ENCODE measurements at places on chromosomes 7 and 10.
A peak's percentile ranks its signal among the peaks of the same experiment; 100 is the strongest.

DNA sequence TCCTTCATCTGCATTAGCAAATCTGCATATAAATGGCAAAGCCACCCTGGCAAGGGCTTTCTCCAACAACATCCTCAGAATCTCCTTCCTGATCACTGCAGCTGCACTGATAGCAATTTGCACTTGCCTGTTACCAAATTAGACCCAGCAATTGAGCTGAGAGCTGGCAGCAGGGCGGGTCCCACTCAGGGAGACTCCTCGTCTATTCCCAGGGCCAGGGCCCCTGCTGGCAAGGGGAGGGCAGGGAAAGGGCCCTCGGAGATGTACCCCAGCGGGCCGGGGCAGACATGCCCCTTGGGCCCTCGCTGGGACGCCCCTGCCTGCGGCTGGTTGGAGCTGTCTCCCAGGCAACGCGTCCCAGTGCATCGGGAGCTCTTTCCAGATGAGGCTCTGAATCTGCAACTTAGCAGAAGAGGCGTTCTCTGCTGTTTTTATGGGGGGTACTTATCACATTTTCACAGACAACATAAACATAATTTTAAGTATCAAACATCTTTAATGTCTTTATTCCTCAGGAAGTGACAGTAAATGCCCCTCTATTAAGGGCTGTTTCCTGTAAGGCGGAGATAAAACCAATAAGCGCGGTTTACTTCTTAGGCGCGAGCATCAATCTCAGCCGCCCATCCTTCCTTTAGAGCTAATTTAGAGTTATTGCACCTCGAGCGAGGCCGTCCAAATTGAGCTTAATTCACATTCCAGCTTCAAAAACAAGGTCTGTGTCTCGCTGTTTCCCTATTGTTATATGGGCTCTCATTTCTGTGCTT, 249.0 kb upstream of the PPP2R2D start:
- peak; percentile 20 for DNase-seq

- peak; percentile 27 for DNase-seq
Observed at GRCh38 chr10:100327007-100327717, 2.9 kb downstream of the PKD2L1 start.

GRCh38 chr7:22090512-22090911, 144.8 kb upstream of the CDCA7L start:
- DNase-seq: no peak

DNA sequence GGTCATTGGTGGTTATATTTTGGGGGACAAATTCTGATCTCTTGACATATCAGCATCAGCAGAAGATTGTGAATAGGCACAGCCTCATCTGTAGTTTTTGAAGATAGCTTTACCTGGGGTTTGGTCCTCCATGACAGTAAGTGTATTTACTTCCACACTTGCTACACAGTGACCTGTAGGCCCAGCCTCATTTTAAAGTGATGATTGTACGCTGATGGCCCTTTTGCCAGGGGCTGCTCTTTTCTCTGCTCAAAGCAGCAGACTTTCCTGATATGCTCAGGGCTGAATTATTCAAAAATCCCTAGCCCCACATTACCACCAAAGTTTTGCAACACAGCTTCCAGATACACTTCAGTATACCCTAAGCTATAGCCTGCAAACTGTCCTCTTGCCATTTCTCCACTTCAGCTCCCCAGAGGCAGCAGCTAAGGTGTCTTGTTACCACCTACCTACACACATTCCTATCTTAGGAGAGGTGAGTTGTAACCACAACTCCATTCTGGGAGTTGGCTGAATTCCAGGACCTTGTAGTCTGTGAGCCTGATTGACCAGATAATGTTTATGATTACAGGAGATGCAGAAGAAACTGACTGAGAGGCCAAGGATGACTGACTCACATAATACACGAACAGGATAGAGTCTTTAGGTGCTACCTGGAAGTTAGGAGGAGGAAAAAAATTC, 6.0 kb downstream of the ASB4 start:
- peak; percentile 14 for DNase-seq

DNA sequence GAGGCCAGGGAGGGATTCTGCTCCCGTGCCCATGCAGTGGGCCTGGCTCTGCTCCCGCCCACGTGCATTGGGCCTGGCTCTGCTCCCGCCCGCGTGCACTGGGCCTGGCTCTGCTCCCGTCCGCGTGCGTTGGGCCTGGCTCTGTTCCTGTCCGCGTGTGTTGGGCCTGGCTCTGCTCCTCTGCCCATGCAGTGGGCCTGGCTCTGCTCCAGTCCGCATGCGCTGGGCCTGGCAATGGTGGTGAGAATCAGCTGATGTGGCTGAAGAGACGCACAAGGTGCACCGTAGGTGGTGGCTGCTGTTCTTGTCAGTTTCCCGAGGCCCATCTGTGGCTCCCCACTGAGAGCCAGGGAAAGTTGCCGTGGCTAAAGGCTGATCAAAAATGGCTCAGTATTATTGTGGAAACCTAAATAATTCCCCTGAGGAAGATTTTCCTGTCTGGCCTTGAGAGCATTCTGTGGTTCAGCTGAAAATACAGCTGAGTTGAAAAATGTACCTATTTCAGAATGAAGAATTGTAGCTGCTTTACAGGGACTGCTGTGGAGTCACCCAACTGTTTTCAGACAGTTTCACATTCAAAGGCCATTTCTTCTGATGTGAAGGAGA, 572.4 kb downstream of the GLRX3 start:
- DNase-seq: no peak

DNA sequence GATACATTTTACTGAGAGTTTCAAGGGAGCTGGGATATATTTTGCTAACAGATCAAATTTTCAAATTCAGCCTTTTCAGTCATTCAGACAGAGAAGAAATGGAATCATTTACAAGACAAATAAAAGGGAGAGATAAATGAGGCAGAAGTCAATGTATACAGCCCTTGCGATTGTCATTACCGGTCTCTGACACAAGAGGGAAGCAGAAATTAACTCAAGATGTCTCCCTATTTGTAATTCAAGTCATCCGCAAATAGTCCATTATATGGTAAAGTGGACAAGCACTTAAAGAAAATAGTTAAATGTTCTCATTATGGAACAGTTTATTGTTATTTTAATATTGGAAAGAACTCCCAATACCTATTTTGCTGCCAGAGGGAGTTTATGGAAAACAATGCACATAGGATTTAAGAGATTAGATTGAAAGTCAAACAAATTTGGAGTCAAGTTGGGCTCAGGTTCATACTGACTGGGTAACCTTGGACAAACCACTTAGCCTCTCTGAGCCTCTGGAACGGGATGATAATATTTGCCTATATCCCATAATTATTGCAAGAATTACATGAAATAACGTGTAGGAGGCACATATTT, 89.3 kb upstream of the PRKCQ start:
- DNase-seq: no peak

- DNase-seq: no peak
Observed at GRCh38 chr10:34551295-34551694, 263.8 kb downstream of the PARD3 start.

DNA sequence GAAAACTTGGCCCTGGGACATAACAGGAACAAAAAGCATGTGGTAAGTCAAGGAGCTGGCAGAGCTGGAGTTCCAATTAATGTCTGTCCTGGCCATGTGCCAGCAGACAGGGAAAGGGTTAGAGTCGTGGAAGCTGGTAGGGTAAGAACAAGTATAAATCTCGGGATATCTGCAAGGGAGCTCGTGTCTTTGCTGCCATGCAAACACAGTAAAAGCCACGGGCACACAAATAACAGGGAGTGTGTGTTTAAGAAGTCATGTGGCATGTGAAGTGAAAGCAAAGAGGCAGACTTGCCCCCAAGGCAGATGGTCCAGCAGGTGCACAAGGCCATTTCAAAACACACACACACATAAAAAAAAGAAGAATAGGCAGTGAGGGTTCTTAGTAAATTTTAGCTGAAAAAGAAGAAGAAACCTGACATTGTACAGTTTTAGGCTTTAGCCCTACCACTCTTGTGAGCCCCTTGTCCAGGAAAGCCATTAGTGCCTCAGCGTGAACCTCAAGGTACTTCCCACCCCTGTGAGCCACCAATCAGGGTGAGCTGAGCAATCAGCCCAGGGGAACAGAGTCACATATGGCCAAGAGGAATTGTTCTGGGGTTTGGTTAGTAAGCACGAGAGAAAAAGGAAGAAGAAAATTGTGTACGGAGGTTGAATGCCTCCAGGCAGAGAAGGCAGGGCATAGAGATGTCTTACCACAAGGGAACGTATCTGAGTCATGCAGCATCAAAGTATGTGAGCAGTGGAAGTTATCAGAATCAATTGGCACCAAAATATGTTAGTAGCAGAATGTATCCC, 32.8 kb upstream of the ARHGAP12 start:
- DNase-seq: peak; percentile 69

GRCh38 chr7:139886206-139886605, 57.1 kb downstream of the TBXAS1 start:
- DNase-seq: no peak

GRCh38 chr10:98684019-98684899, 237.5 kb upstream of the HPS1 start:
- no peak for DNase-seq

DNA sequence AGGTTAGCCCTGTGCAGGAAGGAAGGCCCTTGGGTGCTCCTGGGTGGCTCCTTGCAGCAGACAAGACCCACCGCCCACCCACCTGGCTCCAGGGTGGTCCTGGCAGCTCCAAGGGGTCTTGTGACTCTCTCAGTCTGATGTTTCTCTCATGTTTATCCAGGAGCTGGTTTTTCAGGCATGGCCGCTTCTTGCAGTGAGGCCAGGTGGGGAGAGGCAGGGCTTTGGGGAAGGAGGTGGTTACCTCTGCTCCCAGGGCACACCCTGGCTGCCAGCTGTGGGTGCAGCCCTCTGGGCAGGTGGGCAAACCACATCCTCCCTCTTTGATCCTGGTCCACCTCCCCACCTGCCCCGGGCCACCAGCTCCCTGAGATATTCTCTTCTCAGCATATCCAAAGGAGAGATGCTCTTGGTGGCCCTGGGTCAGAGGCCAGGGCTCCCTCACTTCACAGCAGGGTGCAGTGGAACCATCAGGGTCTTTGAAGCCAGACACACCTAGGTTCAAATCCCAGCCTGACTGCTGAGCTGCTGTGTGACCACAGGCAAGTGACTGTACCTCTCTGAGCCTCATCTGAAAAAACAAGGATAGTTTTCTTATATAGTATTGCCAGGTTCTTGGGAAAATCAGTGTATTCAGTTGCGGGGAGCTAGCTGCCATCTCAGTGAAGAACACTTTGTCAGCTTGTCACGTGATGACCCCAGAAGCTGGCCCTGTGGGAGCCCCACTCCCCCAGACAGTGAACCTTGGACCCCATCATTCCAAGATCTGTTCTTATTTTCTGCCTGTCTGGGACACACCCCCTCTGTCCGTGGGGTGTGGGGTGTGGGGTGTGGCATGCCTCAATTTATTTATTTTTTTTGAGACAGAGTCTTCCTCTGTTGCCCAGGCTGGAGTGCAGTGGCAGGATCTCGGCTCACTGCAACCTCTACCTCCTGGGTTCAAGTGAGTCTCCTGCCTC, 11.5 kb downstream of the GTF2IRD1 start:
- no peak for DNase-seq

DNA sequence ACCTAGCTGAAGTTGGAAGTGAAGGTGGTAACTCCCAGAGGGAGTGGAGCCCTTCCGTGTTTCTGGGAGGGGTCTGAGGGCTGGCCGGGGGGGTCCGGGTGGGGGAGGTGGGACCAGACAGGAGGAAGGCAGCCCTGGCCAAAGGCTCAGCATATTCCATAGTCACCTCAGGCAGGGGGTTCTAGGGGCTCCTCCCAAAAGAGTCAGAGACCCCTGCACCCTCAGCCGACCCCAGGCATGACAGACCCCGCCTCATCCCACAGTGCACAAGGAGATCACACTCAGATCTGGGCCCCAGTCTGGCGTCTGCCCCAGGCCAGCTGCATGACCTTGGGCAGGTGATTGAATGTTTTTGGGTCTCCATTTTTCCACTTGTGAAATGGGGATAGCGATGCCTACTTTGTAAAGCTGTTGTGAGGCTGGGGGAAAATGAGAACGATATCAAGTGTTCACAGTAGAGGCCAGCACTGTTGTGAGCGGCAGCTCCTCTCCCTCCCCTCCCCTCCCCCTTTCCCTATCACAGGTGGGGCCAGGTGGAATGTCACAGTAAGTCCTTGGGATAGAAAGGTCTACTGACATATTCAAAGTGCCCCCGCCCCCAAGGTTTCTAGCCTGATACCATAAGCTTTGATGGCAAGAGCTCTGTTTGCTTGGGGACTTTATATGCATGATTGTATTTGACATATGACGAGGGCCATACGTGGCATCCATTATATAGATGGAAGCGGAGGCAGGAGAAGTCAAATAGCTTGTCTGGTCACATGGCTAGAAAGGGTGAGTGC, 33.3 kb downstream of the DNAJB12 start:
- DNase-seq: no peak

GRCh38 chr10:34931216-34931615, 116.1 kb upstream of the PARD3 start:
- no peak for DNase-seq

- DNase-seq: no peak
Observed at GRCh38 chr10:44463511-44464121, 78.7 kb upstream of the CXCL12 start.
